Endodermal cell (in vitro differentiated cells): ENCODE measurements at places on chromosomes 7 and 10. TPM values are rescaled to one million over a fixed set of nuclear protein-coding genes. Genes with fewer than 3 reads are reported as not detected.
A peak's percentile ranks its signal among the peaks of the same experiment; 100 is the strongest.

- DNase-seq, result no peak
Measured at GRCh38 chr7:105806592-105807447, 69.6 kb downstream of the ATXN7L1 start.

DNA sequence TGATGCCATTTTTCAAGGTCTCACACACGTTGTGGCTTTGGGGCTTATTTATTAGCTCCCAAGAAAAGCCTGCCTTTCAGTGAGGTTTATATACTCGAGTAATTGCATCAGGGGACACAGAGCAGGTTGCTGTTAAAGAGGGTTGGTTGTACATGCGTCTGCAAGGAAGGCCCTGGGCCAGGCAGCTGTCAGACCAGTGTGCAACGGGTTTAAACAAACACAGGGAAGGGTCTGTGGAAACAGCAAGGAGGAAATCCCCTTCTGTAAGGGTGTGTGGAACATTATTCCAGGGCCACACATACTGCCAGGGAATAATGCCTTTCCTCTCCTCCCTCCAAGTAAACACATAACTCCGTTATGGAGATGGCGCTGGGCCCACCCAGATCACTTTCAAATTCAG lies 1.7 kb upstream of the CHST15 start:
- no peak for DNase-seq

DNA sequence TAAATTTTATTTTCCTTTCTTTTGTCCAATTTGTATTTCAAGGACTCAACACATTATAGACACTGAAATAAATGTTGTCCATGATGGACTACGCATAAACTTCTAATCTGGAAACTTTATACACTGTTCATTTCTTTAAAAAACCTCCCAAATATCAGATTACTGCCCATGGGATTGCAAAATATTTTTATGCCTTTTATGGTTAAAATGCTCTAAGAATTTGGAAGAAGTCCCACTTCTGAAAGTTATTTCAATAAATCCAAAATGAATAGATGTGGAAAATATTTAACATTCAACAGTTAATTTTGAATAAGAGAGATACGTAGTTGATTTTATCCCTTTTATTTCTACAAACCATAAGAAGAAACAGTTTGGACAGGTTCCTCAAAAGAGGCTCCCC lies 46.1 kb downstream of the CABCOCO1 start:
- DNase-seq, result no peak

GRCh38 chr10:101773923-101774588 lies 1.9 kb downstream of the FGF8 start:
- DNase-seq, result peak; percentile 60

The LIPJ gene
- total RNA-seq, result not detected in 2 replicates

The SPOCK2 gene
- 3.4 to 7.6 TPM (median 3.7 TPM) in 3 replicates for total RNA-seq
